ENCODE measurements at places on chromosomes 6 and 20.
A peak's percentile ranks its signal among the peaks of the same experiment; 100 is the strongest.

DNA sequence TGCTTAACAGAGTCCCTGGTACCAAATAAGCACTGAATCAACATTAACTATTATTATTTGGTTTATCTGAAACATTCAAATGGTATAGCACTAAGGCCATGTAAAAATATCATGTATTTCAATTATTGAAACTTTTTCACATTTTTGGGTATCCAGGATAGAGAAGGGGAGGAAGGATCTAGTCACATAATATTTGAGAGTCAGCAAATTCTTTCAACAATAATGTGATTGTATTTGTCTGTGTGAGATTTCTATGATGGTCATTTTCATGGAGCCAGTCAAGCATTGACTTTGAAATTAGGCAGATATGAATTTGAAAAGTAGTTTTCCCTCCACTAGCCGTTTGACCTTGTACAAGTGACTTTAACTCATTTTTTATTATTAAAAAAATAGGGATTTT, 67.9 kb downstream of the LAMA2 start:
- no peak for DNase-seq

DNA sequence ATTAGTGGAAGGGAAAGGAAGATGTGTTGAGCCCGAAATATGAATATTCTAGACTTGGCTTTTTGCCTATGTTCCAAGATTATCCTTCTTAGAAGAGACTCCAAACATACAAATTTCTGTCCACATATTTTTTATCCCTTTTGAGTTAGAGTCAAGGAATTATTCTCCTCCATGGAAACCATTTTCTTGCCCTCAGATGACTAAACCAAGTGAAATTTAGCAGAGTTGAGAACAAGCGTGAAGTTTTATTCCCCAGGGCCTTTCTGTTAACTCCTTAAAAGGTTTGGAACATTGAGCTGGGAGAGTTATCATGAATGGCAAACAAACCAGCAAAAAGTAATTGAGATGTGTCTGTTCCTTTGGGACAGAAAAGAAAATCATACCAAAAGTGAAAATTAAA, 286.1 kb upstream of the PLCB4 start:
- no peak for DNase-seq

DNA sequence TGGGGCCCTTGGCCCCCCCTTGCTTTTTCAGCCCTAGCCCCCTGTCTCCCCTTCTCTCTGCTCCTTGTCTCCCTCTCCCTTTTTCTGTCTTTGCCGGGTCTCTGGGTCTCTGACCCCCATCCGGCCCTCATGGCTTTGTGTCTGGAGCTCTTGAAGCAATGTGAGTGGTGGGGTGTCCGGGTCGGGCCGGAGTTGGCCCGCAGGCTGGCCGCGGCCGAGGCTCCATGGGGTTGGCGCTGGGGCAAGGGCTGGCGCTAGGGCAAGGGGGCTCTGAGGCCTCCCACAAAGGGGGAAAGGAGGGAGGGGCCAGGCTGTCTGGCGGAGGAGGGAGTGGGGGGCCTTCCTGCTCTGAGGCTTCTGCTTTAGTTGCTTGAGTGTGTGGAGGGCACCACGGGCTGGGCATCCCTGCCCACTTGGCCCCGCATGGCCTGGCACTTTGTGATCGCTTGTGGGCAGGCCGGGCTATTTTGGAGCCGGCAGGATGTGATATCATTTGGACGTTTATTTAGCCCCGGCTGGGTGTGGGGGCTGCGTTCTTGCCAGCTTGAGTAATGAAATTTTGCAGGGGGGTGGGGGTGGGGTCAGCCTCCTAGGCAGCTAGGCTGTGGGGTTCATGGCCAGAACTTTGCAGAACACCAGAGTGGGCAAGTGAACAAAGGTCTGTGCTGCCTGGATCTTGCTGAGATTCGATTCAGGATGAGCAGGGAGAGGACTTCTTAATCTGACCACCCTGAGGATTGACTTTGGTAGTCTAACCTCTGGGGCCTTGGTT, 78.7 kb upstream of the MYL9 start:
- peak; percentile 22 for DNase-seq

GRCh38 chr20:44532259-44532980, 10.6 kb upstream of the SERINC3 start:
- peak; percentile 21 for DNase-seq

- no peak for DNase-seq
These were observed 322.1 kb downstream of the RNGTT start for GRCh38 chr6:88641178-88641903.

GRCh38 chr6:112400282-112400681, 53.2 kb downstream of the RFPL4B start:
- no peak for DNase-seq
